ENCODE measurements at places on chromosomes 3 and 15. TPM values are rescaled to one million over a fixed set of nuclear protein-coding genes. Genes with fewer than 3 reads are reported as not detected.

SLC49A4 gene
- total RNA-seq: 20.3 TPM

LRTM1 gene
- total RNA-seq: not detected

MYL3 gene
- total RNA-seq: not detected

BUB1B gene
- 40.1 TPM for total RNA-seq

CPA3 gene
- not detected for total RNA-seq
